ENCODE measurements at places on chromosomes 13 and 19. TPM values are rescaled to one million over a fixed set of nuclear protein-coding genes. Genes with fewer than 3 reads are reported as not detected.

The OCEL1 gene
- 39.0 TPM for total RNA-seq

The ZGLP1 gene
- 3.9 TPM for total RNA-seq

The ONECUT3 gene
- not detected for total RNA-seq

The MISP3 gene
- 1.1 TPM for total RNA-seq

The ATP8A2 gene
- 1.4 TPM for total RNA-seq

The RXFP2 gene
- total RNA-seq: not detected

The GGN gene
- not detected for total RNA-seq

DNA sequence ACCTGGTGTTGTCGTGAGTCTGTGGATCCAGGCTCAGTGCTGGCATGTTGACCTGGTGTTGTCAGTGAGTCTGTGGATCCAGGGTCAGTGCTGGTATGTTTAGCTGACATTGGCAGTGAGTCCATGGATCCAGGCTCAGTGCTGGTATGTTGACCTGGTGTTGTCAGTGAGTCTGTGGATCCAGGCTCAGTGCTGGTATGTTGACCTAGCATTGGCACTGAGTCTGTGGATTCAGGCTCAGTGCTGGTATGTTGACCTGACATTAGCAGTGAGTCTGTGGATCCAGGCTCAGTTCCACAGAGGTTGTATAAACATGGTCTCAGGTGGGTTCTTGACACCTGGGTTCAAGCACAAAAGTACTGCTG lies 16.8 kb upstream of the PDCD2L start:
- DNase-seq: no peak

DNA sequence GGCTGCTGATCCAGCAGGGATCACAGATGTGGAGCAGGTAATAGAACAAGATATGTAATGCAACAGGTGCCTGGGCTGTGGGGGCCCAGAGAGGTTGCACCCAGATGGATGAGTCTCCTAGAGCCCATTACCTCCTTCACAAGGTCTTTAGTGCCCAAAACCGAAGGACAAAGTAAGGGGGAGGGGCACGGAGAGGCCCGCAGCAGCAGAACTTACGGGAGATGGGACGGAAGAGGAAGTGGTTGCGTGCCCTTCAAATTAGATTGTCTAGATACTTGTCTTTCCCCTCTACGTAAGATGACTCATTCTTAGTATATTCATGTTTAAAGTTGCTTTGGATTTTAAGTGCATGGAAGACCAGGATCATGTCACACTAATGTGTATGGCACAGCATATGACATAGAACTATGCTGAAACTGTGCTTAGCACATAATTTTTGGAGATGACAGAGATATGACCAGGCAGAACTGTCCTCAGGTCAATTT lies 5.7 kb upstream of the MRPS31 start:
- DNase-seq: peak; percentile 69

- no peak for DNase-seq
Observed at GRCh38 chr19:38788478-38789243, at the start of gene LGALS7B. Gene LGALS7B (plus strand): TSS chr19:38789200. CDS start chr19:38789227, 27 bp downstream.

GRCh38 chr19:4185413-4186086 lies 3.1 kb downstream of the ANKRD24 start:
- DNase-seq: no peak

- no peak for DNase-seq
Observed at GRCh38 chr19:6519289-6519688, 11.5 kb upstream of the TNFSF9 start.

- DNase-seq: no peak
Observed at GRCh38 chr19:7376151-7376852, 27.6 kb downstream of the ARHGEF18 start.

GRCh38 chr19:27909185-27909840 lies 1303.6 kb downstream of the UQCRFS1 start:
- DNase-seq: no peak

DNA sequence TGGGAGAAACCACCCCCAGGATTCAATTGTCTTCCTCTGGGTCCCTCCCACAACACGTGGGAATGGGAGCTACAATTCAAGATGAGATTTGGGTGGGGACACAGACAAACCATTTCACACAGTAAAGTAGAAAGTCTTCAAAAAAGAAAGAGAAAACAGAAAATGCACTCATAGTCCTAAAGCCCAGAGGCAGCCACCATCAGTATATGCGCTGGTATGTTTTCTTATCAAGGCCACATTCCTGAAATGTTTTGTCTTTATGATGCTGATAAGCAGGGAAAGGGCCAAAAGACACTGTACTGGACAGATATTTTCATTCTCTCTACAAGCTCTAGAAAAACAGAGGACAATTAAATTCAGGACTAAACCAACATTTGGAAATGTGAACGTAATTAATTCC lies 375.8 kb upstream of the TSHZ3 start:
- no peak for DNase-seq

- peak; percentile 59 for DNase-seq
Observed at GRCh38 chr19:17803264-17803896, 8.4 kb downstream of the B3GNT3 start.

- DNase-seq: no peak
Observed at GRCh38 chr13:111632906-111633305, 312.5 kb downstream of the TEX29 start.

DNA sequence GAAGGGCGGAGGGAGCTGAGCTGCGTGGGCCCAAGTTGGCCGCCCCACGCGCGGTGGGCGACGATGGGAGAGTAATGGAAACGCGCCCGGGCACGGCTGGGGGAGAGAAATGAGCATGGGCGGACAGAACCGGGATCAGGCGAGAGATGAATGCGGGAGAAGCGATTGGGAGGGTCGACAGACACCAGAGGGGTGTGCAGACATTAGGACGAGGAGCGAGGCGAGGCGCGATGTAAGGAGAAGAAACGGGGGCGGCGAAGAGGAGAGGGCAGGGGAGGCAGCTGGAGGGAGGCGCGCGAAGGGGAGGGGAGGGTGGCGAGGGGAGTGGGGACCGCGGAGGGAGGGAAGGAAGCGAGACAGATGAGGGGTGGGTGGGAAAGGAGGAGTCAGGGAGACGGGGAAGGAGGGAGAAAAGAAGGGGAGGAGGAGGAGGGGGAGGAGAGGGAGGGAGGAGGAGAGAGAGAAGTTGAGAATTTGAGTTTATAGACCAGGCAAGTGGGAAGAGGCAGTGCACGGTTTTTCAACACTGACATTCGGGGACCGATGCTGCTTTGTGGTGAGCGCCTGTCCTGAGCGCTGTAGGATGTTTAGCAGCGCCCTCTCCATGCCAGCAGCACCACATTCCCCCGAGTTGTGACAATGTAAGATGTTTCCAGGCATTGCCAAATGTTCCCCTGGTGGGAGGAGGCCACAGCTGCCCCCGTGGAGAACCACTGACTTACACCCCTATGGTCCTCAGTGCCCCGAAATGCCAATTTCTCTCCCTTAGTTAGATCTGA lies at the start of gene SHISA7:
SHISA7 (minus strand) TSS at position 256 of the 779 bp plus-strand sequence. CDS start 437 bp downstream, outside the sequence.
- DNase-seq: no peak

DNA sequence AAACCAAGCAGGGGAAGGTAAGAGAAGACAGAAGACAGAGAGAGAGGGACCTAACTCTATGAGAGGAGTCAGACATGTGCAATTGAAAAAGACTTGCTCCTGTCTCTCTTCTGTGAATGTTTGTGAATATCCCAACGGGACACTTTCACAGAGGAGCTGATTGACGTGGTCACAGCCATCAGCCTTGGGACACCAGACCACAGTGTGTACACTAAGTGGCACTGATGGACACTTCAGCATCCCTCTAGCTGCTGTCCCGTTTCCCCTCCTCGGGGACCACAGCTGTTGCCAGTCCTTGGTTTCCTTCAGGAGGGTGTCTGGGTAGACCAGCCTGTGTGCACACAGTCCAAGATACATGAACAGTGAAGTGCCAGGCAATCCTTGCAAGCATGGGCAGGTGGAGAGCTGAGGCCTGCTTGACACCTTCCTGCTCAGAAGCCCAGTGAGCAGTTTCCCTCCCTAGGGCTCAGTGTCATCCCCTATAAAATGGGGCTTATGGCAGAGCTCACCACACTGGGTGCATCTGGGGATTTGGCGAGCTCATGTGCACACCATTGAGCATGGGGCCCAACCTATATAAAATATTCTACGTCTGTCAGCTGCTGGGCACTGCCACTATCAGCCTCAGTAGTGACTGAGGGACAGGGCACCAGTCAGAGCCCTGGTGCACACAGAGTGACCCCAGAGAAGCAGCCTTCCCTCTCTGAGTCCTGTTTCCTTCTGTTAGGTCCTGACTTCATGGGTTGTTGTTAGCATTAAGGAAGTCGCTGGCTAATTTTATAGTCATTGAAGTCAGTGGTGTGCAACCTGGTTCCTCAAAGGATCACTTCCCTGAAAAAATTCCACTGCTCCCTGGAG lies 4.3 kb upstream of the USF2 start:
- DNase-seq: peak; percentile 31

GRCh38 chr13:87087741-87088140 lies 583.4 kb upstream of the SLITRK5 start:
- DNase-seq: no peak

GRCh38 chr19:900043-900301 lies 6.7 kb downstream of the RNU6-9 start:
- DNase-seq: no peak

DNA sequence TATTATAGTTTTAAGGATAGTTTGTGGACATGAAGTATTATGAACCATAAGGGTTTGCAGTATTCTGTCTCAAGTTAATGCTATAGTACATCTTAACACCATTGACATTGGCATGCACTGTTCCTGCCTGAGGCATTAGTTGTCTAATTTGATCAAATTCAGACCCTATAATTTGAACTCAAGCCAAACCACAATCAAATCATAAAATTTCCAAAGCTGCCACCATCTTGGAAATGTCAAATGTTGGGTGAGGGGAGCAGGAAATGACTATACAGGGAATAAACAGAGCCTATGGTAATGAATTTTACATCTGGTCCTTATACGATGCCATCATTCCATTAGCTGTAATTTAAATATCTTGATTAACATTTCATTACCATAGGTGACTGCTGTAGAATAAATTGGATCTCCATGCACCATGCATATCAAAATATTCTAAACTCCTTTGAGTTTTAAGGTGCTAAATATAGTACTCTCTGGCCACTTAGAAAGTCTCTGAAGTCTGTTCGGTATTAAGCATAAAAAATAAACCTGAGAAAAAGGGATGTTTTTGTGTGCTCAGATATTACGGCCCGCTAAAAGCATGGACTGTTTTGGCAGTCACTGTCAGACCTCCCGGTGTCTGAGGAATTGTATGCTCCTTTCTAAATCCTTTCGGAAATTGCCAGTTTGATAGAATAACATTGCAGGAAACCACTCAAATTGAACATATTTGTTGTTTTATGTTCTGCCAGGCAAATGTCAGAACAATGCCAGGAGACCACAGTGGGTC lies 257.7 kb downstream of the SPRY2 start:
- no peak for DNase-seq

GRCh38 chr13:110912651-110913051 lies 2.2 kb downstream of the ANKRD10 start:
- no peak for DNase-seq

GRCh38 chr19:50658441-50659317 lies 9.4 kb downstream of the C19orf81 start:
- peak; percentile 90 for DNase-seq

- DNase-seq: no peak
Observed at GRCh38 chr19:19026299-19026971, 6.9 kb downstream of the SUGP2 start.

GRCh38 chr13:41611385-41611784 lies 154.0 kb downstream of the RGCC start:
- DNase-seq: no peak

DNA sequence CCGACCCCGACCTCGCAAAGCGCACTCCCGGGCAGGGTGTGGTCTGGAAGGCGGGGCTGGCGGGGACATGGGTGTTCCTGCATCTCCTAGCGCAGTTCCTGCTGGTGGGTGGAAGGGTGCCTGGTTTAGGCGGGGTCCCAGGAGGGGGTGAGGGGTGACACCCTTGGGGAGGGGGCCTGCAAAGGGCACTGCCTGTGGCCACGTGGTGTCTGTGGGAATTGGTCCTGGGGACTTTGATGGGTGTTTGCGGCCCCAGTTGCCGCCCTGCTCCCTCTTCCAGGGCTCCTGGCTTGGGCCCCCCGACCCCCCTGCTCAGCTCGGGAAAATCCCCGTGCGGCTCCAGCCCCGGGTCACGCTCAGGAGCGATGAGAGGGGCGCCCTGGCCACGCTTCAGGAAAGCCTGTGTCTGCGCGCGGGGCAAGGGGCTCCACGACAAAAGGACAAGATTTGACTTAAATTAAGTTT lies 19.1 kb downstream of the WTIP start:
- no peak for DNase-seq

GRCh38 chr19:21158523-21159135 lies 16.8 kb downstream of the ZNF431 start:
- no peak for DNase-seq

DNA sequence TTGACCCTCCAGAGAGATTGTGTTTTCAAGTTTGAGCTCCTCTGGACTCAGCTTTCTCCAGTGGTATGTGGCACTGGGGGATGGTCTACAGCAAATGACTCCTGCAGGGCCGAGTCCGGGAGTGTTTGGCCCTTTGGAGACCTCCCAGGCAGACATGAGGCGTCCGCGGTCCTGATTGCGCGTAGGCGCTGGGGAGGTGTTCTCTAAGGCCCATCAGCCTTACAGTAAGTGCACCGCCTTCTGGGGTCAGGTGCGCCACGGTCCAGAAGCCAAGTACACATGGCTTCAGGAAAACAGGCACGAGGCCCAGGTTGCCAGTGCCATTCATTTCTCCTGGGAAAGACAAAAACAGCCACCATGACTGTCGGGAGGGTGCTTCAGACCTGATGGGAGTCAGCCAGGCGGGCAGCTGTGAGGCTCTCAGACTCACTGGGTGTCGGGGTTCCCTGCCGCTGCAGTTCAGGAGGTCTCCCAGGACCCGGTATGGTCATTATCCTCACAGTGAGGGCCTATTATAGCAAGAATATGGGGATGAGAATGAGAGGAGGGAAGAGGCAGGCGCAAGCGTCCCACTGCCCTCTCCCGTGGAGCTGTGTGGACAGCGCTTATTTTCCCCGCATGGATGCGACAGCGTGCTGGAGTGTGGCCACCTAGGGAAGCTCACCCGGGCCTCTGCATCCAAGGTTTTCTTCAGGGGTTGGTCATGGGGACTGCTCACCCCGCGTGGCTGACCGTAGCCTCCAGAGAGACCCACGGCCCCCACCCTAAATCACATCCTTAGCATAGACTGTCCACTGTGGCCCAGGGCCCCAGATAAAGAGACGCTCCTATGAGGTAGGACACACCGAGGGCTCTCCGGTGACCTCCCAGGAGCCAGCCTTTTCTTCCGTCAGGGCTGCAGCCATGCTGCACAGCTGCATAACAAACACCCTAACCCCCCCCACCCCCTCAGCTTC lies 21.8 kb downstream of the CCDC8 start:
- no peak for DNase-seq

DNA sequence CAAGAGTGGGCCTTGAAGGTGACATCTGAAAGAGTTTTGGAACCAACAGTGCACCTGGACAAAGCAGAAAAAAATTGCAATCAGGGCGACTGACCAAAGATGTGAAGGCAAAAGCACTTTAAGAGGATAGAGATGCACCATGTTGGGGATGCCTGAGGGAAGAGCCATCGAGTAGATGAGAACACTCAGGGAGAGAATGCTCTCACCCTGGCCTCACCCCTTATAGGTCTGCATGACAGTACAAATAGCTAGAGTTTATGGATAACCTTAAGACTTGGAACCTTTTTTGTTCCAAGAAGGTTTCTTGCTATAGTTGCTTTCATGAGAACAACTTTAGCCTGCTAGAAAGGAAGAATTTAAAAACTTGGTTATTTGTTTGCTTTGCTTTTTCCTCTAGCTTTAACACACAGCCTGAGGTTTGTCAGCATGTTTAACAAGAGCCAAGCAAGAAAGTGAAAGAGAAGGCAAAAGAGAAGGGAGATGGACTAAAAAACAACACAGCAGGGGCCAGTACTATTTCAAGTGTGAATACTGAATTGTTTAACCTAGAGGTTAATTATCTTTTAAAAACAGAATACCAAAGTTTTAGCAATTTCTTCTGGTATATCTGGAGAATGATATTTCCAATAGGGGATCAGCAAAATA lies 418.9 kb downstream of the DIAPH3 start:
- no peak for DNase-seq

- peak; percentile 29 for DNase-seq
Observed at GRCh38 chr13:76723551-76724232, 162.5 kb downstream of the KCTD12 start.

Measured in activated naive CD8-positive, alpha-beta T cell treated with anti-CD3 and anti-CD28 coated beads, Interleukin-2, amount 10 ng/mL, durations not matched to agents 7 days and 5 days (primary cell).